ENCODE measurements at places on chromosomes 7 and 10.
A peak's percentile ranks its signal among the peaks of the same experiment; 100 is the strongest.

DNA sequence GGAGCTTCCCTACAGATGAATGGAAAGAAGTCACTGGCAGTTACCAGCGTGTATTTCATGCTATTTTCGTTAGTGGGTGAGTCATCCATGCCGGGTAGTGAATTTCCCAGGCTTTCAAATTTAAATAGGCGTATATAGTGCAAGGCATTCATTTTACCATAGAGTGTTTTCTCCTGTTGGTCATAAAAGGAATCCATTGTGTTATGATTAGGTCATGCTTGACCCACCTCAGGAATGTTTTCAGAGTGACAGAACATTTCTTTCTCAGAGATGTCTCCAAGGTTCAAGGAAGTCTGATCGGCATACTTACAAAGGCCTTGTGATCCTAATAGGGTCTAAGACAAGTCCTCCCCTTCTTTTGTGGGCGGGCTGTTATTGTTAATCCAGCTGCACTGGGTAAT, 110.7 kb downstream of the AKR1D1 start:
- DNase-seq: no peak

GRCh38 chr10:122362031-122362592, 12.4 kb upstream of the PLEKHA1 start:
- no peak for DNase-seq

- no peak for DNase-seq
Measured at GRCh38 chr10:43340619-43341018, 30.8 kb upstream of the FXYD4 start.

- DNase-seq: no peak
Measured at GRCh38 chr10:56823849-56824248, 462.8 kb upstream of the ZWINT start.

DNA sequence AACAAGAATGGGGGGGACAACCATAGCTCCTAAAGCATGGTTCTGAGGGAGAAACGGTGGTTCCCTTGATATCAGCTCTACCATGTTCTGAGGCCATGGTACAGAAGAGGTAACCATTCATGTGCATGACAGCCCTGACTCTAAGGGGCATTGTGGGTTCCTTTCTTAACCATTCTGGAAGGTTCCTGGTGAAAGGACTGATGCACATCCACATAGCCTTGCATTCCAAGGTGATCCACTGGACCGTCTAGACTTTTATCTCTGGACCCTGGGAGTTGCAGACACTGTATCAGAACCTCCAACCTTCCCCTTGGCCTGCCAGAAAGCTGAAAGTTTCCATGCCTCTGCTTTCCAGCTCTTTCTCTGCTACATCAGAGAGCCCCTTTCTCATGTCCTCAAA, 344.3 kb downstream of the KCNMA1 start:
- DNase-seq: no peak

DNA sequence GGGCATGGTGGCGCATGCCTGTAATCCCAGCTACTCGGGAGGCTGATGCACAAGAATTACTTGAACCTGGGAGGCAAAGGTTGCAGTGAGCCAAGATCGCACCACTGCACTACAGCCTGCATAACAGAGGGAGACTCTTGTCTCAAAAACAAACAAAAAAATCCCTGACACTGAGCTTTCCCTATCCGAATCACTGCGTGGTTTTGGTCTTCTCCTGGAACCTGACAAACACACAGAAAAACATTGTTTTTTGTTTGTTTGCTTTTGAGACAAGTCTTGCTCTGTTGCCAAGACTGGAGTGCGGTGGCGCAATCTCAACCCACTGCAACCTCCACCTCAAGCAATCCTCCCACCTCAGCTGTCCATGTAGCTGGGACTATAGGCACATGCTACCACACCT, 50.4 kb upstream of the PTPRN2 start:
- no peak for DNase-seq

DNA sequence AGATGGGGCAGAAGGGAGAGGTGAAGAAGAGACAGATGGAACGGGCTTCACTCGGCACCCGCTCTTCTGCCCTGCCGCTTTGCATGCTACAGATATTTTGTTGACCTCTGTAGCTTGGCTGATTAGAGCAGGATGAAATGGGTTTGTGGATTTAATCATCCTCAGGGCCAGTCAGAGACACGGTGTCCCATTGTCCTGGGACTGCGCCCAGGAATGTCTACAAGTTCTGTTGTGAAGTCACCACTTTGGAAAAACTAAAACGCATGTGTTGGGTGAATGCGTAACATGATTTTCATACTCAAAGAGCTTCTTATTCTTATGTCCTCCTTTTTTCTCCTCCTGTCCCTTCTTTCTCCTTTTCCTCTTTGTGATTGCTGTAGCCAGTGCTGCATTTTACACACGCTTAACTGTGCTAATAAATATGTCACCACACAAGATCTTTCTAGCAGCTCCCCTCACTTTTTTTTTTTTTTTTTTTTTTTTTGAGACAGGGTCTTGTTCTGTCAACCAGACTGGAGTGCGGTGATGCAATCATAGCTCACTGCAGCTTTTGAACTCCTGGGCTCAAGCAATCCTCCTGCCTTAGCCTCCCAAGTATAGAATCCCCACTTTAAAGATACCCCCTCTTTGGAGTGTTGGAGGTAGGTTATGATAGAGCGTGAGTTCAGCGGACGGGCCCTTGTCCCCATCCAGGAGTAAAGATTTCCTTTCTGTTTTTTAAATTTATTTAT, 3.4 kb downstream of the CPA4 start:
- DNase-seq: no peak

GRCh38 chr10:19628767-19629560, 187.3 kb upstream of the PLXDC2 start:
- no peak for DNase-seq

DNA sequence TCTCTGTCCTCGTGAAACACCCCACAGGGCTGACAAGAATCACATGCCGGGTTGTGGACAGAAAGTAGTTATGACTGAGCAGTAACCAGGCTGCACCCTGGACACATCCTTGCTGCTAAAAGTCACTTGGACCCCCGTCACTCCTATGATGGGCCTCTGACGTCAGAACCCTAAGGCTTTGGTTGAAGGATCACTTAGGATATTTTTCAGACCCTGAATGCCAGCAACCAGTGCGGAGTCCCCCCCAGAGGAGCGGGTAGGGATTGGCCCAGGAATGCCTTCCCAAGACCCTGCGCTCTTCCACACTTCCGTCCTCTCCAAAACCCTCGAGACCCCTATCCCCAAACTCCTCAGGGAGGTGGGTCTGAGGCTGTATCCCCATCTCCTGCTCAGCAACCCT, 52.1 kb downstream of the CFAP46 start:
- DNase-seq: no peak

- DNase-seq: no peak
Measured at GRCh38 chr7:93430917-93431588, 143.5 kb downstream of the CALCR start.

- no peak for DNase-seq
Measured at GRCh38 chr7:150398108-150398964, 19.2 kb downstream of the ZNF775 start.

GRCh38 chr10:120969219-120969645, 118.1 kb downstream of the WDR11 start:
- DNase-seq: no peak

DNA sequence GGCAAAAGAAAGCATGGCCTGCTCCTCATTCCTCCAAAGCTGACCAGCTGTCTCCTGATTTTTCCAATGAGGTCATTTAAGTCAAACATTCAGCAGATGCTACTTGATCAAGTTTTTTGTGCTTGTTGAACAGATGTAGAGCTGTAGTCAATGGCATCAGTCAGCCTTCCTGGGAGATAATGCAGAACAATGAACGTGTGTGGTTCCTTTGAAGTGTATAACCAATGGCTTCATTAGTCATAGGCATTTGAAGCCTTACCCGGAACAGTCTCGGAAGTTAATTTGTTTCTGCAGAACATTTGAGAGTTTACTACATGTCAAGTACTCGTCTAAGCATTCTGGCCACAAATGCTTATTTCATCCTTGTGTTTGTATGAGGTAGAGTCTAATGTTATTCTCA, 227.1 kb downstream of the ADRA2A start:
- no peak for DNase-seq

- DNase-seq: no peak
Measured at GRCh38 chr7:91550931-91551330, 286.7 kb downstream of the FZD1 start.

GRCh38 chr10:133235932-133236331, 1.7 kb upstream of the VENTX start:
- no peak for DNase-seq

- no peak for DNase-seq
Measured at GRCh38 chr7:66877577-66878300, 43.3 kb upstream of the TMEM248 start.

DNA sequence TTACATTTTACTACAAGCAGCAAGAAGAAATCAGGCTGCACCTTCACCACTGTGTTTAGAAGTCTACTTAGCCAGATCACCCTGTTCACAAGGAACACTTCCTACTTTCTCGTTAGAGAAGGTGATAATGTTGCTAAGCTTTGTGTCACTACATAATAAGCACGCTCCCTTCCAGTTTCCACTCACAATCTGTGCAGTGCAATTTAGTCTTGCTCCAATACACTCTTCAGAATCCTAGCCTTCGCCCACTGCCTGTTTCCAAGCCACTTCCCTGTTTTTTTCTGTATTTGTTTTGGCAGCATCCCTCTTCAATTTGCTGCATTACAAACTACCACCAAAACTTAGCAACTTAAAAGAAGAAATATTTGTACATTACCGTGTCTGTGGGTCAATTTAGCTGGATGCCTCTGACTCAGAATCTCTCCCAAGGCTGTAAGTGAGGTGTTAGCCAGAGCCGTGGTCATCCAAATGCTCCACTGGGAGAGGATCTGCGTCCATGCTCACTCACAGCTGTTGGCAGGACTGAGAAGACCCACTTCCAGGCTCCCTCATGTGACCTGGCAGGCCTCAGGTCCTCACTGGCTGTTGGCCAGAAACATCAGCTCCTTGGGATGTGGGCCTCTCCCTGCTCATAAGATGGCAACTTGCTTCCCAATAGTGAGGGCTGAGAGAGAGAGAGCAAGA, 110.4 kb downstream of the PON1 start:
- no peak for DNase-seq

- no peak for DNase-seq
Measured at GRCh38 chr10:60703266-60704041, 74.8 kb upstream of the CDK1 start.

DNA sequence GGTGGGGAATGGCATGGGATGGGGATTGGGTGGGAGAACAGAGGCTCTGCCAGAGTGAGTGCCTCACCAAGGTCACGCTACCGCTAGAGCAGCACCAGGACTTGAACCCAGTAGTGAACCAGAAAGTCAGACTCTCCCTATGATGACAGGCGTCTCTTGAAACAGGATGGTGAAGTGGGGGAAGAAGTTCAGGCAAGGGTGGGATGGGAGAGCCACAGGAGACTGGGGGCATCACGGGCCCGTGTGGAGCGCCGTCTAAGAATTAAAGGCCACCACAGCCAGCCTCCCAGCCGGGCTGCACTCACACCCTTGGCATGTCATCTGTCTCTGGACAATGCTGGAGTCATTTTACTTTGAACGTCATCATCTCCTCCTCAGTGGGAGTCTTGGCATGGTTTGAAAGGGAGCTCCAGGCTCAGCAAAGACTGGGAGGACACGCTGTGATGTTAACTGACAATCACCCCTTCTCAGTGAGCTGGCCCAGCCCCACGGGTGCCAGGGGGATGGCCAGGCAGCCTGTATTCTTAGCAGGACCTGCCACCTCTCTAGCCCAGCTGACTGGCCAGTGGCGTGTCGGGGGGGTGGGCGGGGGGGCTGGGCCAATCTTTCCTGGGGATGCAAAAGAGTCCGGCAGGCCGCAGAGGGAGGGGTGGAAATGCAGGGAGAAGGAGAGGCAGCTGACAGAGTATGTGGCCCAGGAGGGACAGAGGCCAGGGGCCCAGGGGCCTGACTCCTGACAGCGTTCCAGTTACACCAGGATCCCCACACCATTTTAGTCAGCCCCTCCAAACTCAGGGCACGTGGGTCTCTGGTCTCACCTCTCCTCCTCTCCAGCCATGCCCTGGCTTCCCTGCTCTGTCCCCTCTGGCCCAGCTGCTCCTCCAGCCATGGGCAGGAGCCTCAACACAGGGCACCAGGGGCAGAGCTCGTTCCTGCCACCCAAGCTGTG, 96.2 kb downstream of the VOPP1 start:
- DNase-seq: no peak

- DNase-seq: peak; percentile 13
Measured at GRCh38 chr10:5629303-5630111, 36.9 kb downstream of the ASB13 start.

All from NCI-H187 (cell line).